ENCODE measurements at places on chromosomes 3 and 15. TPM values are rescaled to one million over a fixed set of nuclear protein-coding genes. Genes with fewer than 3 reads are reported as not detected.

- no peak for DNase-seq
Measured at GRCh38 chr3:39463269-39463668, 4.2 kb upstream of the MOBP start.

Gene FOXB1
- not detected for total RNA-seq

GRCh38 chr3:43526956-43527355 lies 94.9 kb downstream of the ANO10 start:
- no peak for DNase-seq

DNA sequence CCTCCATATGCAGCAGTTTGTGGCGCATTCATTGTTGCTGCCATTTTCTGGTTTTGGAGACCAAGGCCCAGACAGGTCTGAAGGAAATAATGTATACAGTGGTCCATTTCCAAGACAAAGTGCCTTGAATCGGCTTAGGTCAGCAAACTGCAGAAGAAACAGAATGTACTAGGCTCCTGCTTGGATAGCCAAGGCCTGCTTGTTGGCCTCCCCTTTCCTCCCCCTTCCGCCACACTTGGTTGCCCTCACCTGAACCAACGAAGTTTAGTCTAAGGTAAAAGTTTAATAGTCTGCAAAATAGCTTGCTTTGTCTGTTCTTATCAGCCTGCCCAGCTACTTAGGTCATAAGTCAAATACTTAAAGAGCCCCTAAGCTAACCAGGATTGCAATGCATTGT lies 12.0 kb upstream of the RTP3 start:
- DNase-seq = no peak

Data from upper lobe of right lung (tissue), 1 donor.